ENCODE measurements at places on chromosomes 7 and 10.

DNA sequence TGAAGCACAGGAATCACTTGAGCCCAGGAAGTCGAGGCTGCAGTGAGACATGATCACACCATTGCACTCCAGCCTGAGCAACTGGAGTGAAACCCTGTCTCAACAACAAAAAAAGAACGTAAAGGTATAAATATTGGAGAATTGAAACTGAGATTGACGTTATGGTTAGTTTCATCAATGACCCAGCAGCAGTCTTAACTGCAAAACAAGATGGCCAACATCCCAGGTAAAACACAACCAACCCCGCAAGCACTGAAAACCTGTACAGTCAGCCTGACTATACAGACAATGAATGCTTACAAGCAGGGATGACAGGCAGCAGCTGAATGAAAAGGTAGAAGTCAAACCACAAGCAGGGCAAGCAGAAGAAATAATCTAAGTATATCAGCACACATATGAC, 34.7 kb downstream of the WAPL start:
- H3K4me1 ChIP-seq: peaks cover 12% of the 10 kb centered on the region
- peak overlapping the region; percentile 75 for H3K27ac ChIP-seq
- no peak overlapping the region for H3K4me3 ChIP-seq
- H3K36me3 ChIP-seq: peaks cover 29% of the 10 kb centered on the region

- H3K27ac ChIP-seq: no peak overlapping the region
- no peaks in the 10 kb centered on the region for H3K36me3 ChIP-seq
- no peak overlapping the region for H3K4me3 ChIP-seq
- H3K4me1 ChIP-seq: no peaks in the 10 kb centered on the region
- H3K27me3 ChIP-seq: no peaks in the 10 kb centered on the region
These were observed 454.0 kb downstream of the NEBL start for GRCh38 chr10:20443094-20443493.

GRCh38 chr10:59311025-59311424, 51.3 kb downstream of the FAM13C start:
- no peak for DNase-seq
- H3K4me3 ChIP-seq: no peak overlapping the region
- no peaks in the 10 kb centered on the region for H3K27me3 ChIP-seq
- H3K27ac ChIP-seq: no peak overlapping the region

- H3K36me3 ChIP-seq: no peaks in the 10 kb centered on the region
- H3K4me3 ChIP-seq: no peak overlapping the region
- no peak overlapping the region for H3K27ac ChIP-seq
- no peaks in the 10 kb centered on the region for H3K4me1 ChIP-seq
- DNase-seq: no peak
- peaks cover 14% of the 10 kb centered on the region for H3K27me3 ChIP-seq
These were observed 15.7 kb downstream of the DNTT start for GRCh38 chr10:96319754-96320474.

GRCh38 chr10:42753126-42753506, 29.5 kb upstream of the BMS1 start:
- peaks cover 20% of the 10 kb centered on the region for H3K27me3 ChIP-seq
- no peak overlapping the region for H3K27ac ChIP-seq
- no peaks in the 10 kb centered on the region for H3K36me3 ChIP-seq
- peak; percentile 45 for DNase-seq
- H3K4me1 ChIP-seq: peaks cover 9% of the 10 kb centered on the region

- no peak overlapping the region for H3K27ac ChIP-seq
- H3K27me3 ChIP-seq: no peaks in the 10 kb centered on the region
- DNase-seq: no peak
- H3K4me1 ChIP-seq: peaks cover 6% of the 10 kb centered on the region
- no peak overlapping the region for H3K4me3 ChIP-seq
These were observed 9.7 kb downstream of the MIOS start for GRCh38 chr7:7576344-7576743.

GRCh38 chr7:24572393-24572996, 757 bp upstream of the PALS2 start:
- peaks cover 24% of the 10 kb centered on the region for H3K4me1 ChIP-seq
- no peaks in the 10 kb centered on the region for H3K36me3 ChIP-seq
- H3K27me3 ChIP-seq: no peaks in the 10 kb centered on the region

GRCh38 chr10:76286536-76286935, 855.1 kb downstream of the LRMDA start:
- no peaks in the 10 kb centered on the region for H3K27me3 ChIP-seq
- no peaks in the 10 kb centered on the region for H3K4me1 ChIP-seq
- no peaks in the 10 kb centered on the region for H3K36me3 ChIP-seq
- no peak for DNase-seq
- H3K4me3 ChIP-seq: no peak overlapping the region

DNA sequence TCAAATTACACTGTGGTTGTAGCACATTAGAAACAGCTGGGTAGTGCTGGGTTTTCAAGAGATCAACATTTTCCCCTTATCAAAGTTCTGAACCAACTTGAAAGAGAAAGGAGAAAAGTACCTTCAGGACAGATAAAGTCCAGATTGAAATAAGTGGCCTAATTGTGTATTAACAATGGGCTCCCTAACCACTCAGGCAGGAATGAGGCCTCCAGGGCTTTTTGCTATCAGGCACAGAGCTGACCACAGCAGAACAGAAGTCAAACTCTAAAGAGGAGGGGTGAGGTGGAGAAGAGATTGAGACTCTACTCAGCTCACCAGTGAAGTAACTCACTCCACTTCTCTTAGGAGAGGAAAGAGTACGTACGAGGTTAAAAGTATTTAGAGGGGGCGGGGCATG, 394.1 kb upstream of the PHF14 start:
- no peaks in the 10 kb centered on the region for H3K36me3 ChIP-seq
- H3K4me1 ChIP-seq: no peaks in the 10 kb centered on the region
- H3K4me3 ChIP-seq: no peak overlapping the region
- no peak for DNase-seq
- no peak overlapping the region for H3K27ac ChIP-seq

- H3K27ac ChIP-seq: no peak overlapping the region
- H3K27me3 ChIP-seq: peaks cover 2% of the 10 kb centered on the region
- DNase-seq: no peak
- H3K4me1 ChIP-seq: no peaks in the 10 kb centered on the region
These were observed 987.3 kb downstream of the GRID1 start for GRCh38 chr10:85379338-85379737.

DNA sequence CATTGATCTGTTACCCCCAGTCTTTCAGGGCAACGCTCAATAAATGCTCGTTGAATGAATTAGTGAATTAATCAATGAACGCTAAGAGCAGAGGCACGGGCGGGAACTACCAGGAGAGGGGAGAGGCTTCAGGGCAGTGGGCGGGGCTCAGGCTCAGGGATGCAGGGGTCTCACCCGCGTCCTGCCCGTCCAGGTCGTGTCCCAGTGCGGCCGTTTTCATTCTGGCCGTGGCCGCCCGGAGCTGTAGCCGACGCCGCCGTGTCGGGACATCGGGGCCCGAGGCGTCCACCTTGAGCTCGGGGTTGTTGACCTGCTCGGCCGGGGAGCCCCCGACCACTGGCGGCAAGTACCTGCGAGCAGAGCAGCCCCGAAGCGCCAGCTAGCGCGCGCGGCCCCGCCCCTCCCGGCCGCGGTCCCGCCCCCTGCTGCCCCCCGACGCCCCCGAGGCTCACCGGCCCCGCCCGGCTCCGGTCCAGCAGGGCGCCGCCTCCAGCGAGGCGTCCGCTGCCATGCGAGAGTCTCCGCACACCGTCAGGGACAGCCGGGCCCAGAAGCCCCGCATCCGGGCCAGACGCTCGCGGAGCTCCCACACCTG, 2.8 kb upstream of the GAL3ST4 start:
- H3K27ac ChIP-seq: no peak overlapping the region
- peak overlapping the region; percentile 80 for H3K4me3 ChIP-seq
- H3K27me3 ChIP-seq: peaks cover 28% of the 10 kb centered on the region

- no peaks in the 10 kb centered on the region for H3K36me3 ChIP-seq
- H3K4me1 ChIP-seq: no peaks in the 10 kb centered on the region
- no peaks in the 10 kb centered on the region for H3K27me3 ChIP-seq
- no peak overlapping the region for H3K27ac ChIP-seq
- no peak for DNase-seq
These were observed 305.8 kb upstream of the KCND2 start for GRCh38 chr7:119967221-119967620.

- H3K27me3 ChIP-seq: peaks cover 17% of the 10 kb centered on the region
- no peak overlapping the region for H3K4me3 ChIP-seq
These were observed 313.9 kb downstream of the PHTF2 start for GRCh38 chr7:78112488-78112887.

GRCh38 chr7:15430911-15431310, 130.9 kb downstream of the AGMO start:
- no peaks in the 10 kb centered on the region for H3K4me1 ChIP-seq
- H3K4me3 ChIP-seq: no peak overlapping the region
- H3K27me3 ChIP-seq: no peaks in the 10 kb centered on the region
- DNase-seq: no peak
- no peaks in the 10 kb centered on the region for H3K36me3 ChIP-seq
- H3K27ac ChIP-seq: no peak overlapping the region

- H3K36me3 ChIP-seq: no peaks in the 10 kb centered on the region
- no peak overlapping the region for H3K4me3 ChIP-seq
- no peak for DNase-seq
- H3K4me1 ChIP-seq: no peaks in the 10 kb centered on the region
- H3K27me3 ChIP-seq: no peaks in the 10 kb centered on the region
These were observed 105.8 kb downstream of the THSD7A start for GRCh38 chr7:11726001-11726793.

GRCh38 chr10:72173619-72174296, 42.1 kb upstream of the ANAPC16 start:
- H3K27me3 ChIP-seq: no peaks in the 10 kb centered on the region
- peak overlapping the region; percentile 49 for H3K27ac ChIP-seq
- no peak overlapping the region for H3K4me3 ChIP-seq
- peaks cover 12% of the 10 kb centered on the region for H3K36me3 ChIP-seq

GRCh38 chr7:84256571-84256971, 62.0 kb upstream of the SEMA3A start:
- H3K27me3 ChIP-seq: no peaks in the 10 kb centered on the region
- H3K4me1 ChIP-seq: no peaks in the 10 kb centered on the region
- H3K27ac ChIP-seq: no peak overlapping the region
- no peak for DNase-seq
- no peaks in the 10 kb centered on the region for H3K36me3 ChIP-seq
- no peak overlapping the region for H3K4me3 ChIP-seq

- peak overlapping the region; percentile 93 for H3K4me3 ChIP-seq
- no peaks in the 10 kb centered on the region for H3K27me3 ChIP-seq
These were observed 1.5 kb upstream of the C1GALT1 start for GRCh38 chr7:7180725-7181449.

All from memory B cell (primary cell).